ENCODE measurements at places on chromosomes 7 and 10. TPM values are rescaled to one million over a fixed set of nuclear protein-coding genes. Genes with fewer than 3 reads are reported as not detected.

Gene TUBAL3
- 0.39 TPM for total RNA-seq

Gene GPR15LG
- not detected for total RNA-seq

- no peak for DNase-seq
Observed at GRCh38 chr7:127799535-127800305, 147.7 kb downstream of the SND1 start.

Gene NUTM2E
- 0.14 TPM for total RNA-seq

DNA sequence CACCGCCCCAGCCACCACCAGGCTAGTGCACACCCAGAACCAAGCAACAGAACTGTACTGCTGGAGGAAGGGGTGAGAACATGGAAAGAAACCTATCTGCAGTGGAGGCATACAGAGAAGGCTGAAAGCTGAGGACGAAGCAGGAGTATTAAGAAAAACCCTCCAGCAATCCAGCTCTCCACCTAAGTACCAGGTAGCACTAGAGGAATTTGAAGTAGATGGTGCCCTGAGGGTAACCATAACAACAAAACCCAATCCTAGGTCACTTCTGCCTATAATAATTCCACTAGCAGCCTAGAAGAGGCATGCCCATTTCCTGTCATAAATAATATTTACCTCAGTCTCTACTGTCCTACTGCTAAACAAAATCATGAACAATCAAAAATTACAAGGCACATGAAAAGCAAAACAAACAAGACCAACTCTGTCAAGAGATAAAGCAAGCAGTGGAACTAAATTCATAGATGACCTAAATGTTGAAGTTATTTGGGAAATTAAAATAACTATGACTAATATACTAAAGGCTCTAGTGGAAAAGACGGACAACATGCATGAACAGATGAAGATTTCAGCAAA lies 51.1 kb downstream of the HYCC1 start:
- no peak for DNase-seq

Gene POU6F2
- 3.9 TPM for total RNA-seq

- no peak for DNase-seq
Observed at GRCh38 chr7:40903872-40904271, 769.1 kb downstream of the SUGCT start.

DNA sequence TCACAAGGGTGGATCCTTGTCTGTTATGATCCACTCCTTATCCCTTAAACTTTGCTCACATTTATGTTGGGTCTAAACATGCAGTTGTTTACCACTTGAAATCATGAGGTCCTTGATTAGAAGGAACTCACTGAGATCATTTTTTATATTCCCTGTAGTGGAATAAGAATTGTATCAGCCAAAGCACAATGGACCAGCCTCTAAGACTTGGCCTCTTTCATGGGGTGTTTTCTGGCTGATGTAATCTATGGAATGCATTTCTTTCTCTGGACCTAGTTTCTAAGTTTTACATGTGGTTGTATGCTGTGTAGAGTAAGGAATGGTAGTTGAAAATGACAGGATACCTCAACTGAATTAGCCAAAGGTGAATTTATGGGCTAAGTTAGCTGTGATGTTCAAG lies 376.6 kb downstream of the SORCS3 start:
- no peak for DNase-seq

Gene NRCAM
- 85.7 TPM for total RNA-seq

- no peak for DNase-seq
Observed at GRCh38 chr7:82291931-82292330, 151.6 kb downstream of the CACNA2D1 start.

DNA sequence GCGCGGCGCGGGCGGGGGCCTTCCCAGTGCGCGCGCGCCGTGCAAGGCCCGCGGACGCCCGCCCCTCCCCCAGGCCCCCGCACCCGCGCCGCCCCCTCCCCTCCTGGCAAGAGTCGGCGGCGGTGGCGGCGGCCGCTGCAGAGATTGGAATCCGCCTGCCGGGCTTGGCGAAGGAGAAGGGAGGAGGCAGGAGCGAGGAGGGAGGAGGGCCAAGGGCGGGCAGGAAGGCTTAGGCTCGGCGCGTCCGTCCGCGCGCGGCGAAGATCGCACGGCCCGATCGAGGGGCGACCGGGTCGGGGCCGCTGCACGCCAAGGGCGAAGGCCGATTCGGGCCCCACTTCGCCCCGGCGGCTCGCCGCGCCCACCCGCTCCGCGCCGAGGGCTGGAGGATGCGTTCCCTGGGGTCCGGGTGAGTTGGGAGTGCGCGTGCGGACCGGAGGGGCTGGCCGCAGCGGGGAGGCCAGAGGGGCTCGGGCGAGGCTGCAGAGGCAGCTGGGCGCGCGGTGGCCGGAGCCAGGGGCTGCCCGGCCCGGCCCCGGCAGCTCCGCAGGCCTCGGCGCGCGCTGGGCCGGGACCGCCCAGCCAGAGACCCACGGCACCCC lies at the start of gene BMPR1A:
Gene BMPR1A, plus strand, starts transcription at position 109 of the 602 bp plus-strand sequence. CDS start 119,400 bp downstream, outside the sequence.
- peak; percentile 97 for DNase-seq

DNA sequence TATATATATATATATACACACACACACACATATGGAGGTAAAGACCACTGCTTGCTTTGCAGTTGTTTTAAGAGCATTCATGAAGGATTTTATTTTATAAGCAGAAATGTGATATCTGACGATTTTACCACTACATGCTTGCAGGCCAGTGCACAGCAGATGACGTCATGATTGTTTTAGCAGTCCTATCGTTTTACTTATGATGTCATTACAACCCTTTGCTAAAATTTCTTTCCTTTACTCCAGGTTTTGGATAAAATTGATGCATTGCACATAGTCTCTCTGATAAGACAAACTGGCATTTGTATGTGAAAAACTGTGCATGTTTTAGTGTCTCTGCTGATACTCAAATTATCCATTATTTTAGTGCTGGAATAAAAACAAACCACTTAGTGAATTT lies 9.2 kb downstream of the EGFR start:
- DNase-seq: no peak

- DNase-seq: no peak
Observed at GRCh38 chr10:23419201-23419600, 19.7 kb upstream of the OTUD1 start.

Gene IFIT1B
- total RNA-seq: not detected

DNA sequence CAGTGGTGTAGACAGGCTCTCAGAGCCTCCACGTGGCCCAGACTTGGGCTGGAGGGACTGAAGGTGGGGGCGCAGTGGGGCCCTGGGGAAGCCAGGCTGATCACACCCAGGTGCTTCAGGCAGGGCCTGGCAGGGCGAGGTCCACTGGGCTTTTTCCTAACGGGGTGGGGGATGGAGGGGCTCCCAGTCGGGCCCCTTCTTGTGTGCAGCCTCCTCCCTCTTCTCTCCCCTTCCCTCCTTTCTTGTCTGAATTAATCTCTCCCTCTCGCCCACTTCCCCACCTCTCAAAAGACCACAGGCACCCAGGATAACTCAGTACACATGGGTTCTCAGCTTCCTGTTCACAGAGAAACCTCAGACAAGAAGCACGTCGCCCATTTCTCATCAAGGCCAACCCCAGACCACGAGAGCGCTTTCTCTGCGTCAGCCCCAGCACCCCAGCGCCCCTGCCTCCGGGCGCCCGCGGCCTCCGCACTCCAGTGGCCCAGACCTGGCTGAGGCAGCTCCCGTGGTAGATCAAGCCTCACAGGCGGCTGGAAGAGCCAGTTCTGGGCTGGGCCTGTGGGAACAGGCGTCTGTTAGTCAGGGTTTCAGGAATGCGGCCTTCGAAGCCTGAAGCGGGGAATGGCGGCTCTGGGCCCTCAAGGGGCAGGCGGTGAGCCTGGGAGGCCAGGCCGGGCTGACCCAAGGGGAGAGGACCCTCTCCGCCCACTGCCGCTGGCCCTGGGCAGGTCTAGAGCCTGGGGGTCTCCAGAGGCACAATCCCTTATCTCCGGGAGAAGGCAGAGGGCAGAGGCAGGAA lies 50.6 kb downstream of the PWWP2B start:
- peak; percentile 74 for DNase-seq

DNA sequence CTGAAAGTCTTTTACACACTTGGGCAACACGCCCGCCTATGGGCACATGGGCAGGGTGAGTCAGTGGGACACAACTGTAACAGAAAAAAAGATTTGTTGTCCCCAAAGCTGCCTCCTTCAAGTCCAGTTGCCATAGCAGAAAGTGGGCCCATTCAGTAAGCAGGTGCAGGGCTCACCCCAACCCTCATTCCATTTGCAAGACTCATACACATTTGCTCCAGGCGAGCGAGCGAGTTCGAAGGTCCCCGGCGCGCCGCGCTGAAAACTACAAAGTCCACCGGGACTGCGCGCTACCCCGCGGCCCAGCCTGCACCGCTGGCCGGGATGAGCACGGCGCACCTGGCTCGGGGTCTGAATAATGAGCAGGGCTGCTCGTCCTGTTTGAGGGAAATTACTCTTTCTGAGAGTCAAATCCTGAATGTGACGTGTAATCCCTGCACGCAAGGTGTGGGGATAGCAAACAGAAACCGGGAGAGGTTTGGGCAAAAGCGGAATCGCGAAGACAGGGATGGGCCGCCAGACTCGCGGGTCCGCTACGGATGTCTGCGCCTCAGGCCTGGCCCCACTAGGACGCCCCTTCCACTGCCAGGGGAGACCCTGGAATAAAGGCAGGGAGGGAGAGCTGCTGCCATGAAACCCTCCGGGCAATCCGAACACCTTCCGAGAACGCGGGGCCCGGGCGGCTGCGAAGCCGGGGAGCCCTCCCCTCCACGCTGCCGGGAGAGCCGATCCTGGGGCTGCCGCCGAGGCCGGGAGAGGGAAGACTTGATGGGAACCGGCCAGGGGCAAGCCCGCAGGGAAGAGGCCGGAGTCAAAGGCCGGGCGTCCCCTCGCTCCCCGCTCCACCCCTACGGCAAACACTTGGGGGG lies 982 bp downstream of the COBL start:
- DNase-seq: peak; percentile 89

DNA sequence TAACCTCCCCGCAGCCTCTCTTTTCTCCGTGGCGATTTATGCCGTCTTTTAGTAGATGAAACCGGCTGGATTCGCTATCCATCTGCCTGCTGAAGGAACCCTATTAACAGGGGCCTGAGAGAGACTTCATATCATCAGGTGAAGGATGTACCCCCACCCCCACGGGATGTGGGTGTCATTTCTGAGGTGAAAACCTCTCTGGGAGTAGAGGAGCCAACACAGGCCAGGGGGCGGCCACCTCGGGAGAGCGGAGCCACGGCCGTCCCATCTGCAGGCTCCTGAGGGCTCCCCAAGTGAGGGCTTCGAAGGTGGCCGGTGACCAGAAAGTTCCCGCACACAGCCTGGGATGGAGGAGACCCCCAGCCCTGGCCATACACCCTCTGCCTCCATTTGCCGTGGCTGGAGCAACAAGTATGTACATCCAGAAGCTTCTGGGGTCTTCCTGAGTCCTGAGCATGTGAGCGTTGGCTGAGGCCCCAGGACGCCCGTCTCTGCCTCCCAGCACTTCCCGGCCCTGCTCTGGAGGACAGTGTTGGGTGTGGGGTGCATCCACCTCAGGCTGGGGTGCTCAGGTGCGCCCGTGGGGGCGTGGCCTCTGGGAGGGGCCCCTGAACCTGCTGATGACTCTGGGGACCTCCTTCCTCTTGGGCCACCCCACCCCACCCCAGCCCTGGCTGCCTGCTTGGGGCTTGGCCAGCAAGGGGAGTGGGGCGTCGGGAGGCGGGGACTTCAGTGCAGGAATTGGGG lies 84.7 kb downstream of the NKX6-2 start:
- peak; percentile 32 for DNase-seq

GRCh38 chr10:126905776-126906703 lies 812 bp downstream of the DOCK1 start:
- DNase-seq: peak; percentile 51

DNA sequence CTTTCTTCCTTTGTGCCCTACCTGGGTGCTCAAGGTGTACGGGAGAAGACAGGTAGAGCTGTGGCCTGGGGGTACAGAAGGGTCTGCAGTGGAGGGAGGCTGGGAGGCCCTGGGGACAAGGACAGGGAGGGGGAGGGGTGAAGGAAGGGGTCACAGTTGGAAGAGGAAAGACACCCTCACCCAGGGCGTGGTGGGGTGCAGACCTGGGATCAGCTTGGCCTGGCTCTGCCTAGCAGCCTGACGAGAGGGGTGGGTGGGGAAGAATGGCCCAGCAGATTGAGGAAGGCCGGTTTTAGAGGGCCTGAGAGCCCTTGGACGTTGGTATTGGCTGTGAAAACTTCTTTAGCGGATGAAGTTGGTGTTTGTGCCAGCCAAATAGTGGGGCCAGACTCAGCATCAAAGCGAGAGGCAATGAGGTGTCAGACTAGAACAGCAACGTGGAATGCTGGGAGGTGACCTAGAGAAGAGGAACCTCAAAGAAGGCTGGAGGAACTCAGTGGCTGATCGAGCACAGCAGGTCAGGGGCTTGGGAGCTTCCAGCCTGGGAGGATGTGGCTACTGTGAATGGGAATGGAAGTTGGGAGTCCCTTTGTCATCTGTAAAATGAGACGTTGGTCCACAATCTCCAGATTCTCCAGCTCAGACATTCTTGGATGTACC lies 18.1 kb upstream of the TRIM8 start:
- DNase-seq: no peak

Gene C10orf67
- not detected for total RNA-seq

GRCh38 chr7:98881561-98882315 lies 3.4 kb downstream of the TRRAP start:
- no peak for DNase-seq

GRCh38 chr7:70384024-70384423 lies 747.9 kb upstream of the GALNT17 start:
- no peak for DNase-seq

DNA sequence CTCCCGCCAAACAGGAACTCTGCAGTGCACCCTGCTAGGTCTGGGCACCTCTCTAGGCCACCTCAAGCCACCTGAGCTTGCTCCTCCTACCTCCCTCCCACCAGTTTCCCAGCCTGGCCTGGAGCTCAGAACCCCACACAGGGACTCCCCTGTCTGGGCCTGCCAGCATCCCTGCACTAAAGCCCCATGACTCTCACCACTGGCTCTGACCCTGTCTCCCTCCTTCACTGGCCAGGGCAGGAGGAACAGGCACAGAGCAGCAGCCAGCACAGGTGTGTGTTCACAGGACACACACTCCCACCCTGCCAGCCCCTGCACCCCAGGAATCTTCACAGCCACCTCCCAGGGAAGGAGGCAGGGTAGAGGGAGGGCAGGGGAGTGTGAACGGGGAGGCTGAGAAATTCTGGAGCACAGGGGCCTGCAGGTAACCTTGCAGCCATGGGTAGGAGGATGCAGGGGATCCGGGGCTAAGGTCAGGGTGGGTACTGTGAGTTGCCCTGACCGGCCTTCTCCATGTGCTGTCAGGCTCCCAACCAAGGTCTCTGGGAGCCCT lies 13.9 kb upstream of the ANTXRL start:
- no peak for DNase-seq

- no peak for DNase-seq
Observed at GRCh38 chr10:75057680-75058079, 53.8 kb upstream of the SAMD8 start.

DNA sequence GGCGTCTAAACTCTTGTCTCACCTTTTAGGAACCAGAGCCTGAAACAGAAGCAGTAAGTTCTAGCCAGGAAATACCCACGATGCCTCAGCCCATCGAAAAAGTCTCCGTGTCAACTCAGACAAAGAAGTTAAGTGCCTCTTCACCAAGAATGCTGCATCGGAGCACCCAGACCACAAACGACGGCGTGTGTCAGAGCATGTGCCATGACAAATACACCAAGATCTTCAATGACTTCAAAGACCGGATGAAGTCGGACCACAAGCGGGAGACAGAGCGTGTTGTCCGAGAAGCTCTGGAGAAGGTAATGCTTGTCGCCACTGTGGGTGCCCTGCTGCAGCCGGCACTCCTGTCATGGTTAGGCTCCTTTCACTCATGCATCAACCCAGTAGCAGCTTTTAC lies 113.1 kb downstream of the ZMYND11 start:
- DNase-seq: no peak

Gene GLCCI1
- 18.8 TPM for total RNA-seq

GRCh38 chr10:70549962-70550458 lies 52.5 kb downstream of the PRF1 start:
- DNase-seq: peak; percentile 88

Gene OPN1SW
- total RNA-seq: not detected

All from Caco-2 (cell line).